ENCODE measurements at places on chromosomes 16 and 17.
A peak's percentile ranks its signal among the peaks of the same experiment; 100 is the strongest.

DNA sequence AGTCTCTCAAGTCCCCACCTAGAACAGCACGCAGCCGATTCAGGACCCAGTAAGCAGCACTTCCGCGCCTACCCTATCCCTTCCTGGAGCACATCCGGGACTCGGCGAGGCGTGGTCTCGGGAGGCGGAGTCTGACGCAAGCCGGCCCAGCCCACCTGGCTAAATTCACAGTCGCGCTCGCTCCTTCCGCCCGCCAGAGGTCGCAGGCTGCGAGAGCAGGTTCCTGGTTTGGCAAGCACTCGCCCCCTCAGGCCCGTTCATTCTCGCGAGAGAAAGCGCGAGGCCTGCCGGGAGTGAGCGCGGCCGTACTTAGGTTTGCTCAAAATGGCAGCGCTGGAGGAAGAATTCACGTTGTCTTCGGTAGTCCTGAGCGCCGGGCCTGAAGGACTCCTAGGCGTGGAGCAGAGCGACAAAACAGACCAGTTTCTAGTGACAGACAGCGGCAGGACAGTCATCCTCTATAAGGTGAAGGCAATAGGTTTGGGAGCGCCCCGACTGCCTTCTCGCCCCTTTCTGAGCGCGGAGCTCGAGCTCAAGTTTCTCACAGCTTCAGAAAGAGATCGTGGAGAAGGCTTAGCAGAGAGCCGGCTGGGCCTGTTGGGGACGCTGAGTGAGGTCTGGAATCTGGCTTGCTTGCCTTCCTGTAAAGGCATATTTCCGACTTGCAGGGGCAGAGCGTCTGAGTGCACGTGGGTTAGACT, at the start of gene NOL11:
TSS of gene NOL11 (plus strand) at position 313 of the 701 bp plus-strand sequence. CDS start at position 325, 12 bp downstream.
- peak; percentile 98 for DNase-seq

GRCh38 chr17:43702637-43703036, 40.9 kb upstream of the MEOX1 start:
- DNase-seq = peak; percentile 73

- DNase-seq = no peak
These were observed 45.4 kb upstream of the PSMD11 start for GRCh38 chr17:32398946-32399345.

- DNase-seq = no peak
These were observed 7.6 kb downstream of the ATXN1L start for GRCh38 chr16:71853413-71853812.

GRCh38 chr17:63917646-63918045, 993 bp downstream of the GH1 start:
- no peak for DNase-seq

DNA sequence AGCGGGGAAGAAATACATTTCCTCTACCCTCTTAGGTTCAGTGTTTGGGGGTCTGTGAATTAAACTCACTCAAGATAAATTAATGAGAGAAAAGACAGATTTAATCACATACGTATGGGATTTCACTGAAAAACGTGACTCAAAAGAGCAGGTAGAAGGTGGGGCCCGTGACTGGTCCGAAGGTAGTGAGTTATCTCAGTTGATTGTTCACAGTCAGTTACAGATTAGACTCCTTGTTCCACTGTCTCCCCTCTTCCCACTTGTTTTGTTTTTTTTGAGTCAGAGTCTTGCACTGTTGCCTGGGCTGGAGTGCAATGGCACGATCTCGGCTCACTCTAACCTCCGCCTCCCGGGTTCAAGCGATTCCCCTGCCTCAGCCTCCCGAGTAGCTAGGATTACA, 301.2 kb downstream of the SEC14L1 start:
- no peak for DNase-seq

DNA sequence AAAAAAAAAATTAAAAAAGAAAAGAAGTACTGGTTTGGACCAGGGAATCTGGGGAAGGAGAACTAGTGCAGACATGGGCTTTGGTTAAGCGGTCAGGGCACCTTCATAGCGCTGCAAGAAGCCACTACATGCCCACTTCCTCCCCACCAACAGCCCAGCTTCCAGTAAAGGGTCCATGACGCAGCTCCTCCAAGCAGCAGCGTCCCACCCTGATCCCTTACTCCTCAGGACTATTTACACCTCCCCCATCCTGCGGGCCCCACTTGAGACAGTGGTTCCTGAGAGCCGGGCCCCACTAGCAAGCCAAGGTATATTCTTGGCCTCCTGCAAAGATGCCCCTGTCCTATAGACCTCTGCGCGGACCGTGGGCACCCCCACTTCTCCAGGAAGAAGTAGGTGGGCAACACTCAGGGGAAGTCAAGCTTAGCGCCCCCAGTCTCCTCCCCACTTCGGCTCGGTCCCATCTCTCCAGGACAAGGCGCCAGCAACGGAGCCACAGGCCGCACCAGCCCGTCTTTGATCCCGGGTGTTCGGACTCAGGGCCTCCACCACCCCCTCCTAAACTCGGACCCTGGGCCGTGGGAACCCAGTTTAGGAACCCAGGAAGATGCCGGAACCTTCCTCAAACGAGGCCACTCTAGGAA, 913 bp upstream of the PRR14 start:
- no peak for DNase-seq

- peak; percentile 42 for DNase-seq
These were observed at the start of gene USP43 for GRCh38 chr17:9644910-9645751. Gene USP43, plus strand, starts transcription at chr17:9645517. Its CDS starts 116 bp downstream, at chr17:9645633.

GRCh38 chr17:19897903-19898302, 30.2 kb upstream of the ULK2 start:
- no peak for DNase-seq

- DNase-seq = no peak
These were observed 27.3 kb downstream of the KDM8 start for GRCh38 chr16:27230562-27231001.

GRCh38 chr17:73957564-73957963, 245.9 kb upstream of the RPL38 start:
- no peak for DNase-seq

DNA sequence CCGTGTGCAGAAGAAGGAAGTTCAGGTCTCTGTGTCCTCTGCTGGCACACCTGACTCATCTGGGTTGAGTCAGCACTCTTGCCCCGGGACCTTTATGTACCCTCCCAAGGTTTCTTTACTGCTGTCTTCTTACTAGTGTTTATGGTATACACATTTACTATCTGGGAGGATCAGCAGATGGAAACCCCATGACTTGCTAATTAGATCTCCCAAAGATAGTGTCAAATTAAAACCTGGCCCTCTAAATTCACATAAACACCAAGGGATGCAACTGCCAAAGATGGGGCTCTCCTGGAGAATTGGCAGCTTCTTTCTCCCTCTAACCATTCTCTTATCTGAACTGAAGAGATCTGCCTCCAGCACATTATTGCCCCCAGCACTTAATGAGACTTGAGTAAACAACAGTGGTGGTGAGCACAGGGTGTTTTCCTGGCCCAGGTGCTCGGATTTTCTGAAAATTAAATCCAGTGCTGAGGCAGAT, 718.1 kb upstream of the SOX9 start:
- DNase-seq = peak; percentile 71

GRCh38 chr16:50640391-50640790, 40.7 kb downstream of the SNX20 start:
- no peak for DNase-seq

DNA sequence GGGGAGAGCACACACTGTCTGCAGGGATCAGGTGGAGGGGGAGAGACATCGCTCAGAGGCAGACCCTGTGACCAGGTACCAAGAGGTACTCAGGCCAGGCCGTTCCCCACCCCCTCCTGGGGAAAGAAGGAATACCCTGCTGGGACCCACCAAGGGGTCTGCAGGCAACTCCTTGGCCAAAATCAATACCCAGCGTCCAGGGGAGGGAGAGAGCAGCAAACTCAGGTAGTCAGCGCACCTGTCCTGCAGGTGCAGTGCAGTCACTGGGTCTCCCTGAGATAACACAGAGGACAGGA, 57.5 kb upstream of the DOC2B start:
- no peak for DNase-seq

DNA sequence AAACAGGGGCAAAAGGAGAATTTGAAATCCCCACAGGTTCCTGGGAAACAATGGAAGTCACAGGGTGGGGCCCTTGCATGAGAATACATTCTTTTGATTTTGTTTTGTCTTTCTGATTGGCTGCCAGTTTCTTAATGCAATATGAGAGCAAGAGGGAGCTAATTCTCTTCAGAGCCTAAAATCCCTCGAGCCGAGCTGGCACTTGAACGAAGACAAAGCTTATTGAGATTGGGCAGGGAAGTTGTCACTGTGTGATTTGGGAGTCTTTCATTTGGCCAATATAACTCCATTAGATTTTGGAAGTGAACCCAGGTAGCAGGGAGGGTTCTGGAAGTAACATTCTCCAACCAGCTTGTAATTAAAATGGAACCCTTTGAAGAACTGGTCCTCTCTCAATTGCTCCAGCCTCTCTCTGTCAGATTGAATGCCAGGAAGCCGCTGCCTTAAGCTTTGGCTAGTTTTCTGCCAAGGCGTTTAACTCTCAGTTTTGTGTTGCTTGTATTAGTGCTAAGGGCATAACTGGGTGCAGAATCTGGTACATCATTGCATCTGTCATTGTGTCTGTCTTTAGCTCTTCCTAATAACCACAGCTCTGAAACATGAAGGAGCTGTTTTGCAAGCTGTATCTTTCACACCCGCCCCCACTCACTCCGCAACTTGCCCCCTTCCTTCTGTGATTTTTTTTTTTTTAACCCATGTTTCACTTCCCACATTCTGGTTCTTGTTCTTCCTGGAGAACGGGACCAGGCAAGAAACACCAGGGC, 272.0 kb downstream of the MAF start:
- peak; percentile 9 for DNase-seq

DNA sequence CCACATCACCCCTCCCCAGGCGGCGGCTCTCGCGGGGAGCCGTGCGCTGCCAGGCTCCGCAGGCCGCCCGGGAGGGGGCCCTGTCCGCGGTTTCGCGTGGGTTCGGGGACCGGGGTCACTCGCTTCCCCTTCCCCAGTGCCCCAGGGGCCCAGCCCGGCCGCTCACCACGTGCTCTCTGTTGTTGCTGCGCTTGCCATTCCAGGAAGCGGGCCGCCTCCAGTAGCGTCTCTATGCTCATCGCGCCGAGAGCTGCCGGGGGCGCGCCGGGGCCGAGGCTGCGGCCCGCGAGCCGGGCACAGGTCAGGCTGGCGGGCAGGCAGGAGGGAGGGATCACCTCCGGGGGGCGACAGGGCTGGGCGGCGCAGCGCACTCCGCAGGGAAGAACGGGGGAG, 390 bp downstream of the MNT start:
- peak; percentile 41 for DNase-seq

- no peak for DNase-seq
These were observed 55.7 kb downstream of the GOSR1 start for GRCh38 chr17:30532871-30533270.

GRCh38 chr17:55351226-55351625, 70.4 kb downstream of the MMD start:
- DNase-seq = no peak

GRCh38 chr17:29089601-29090044, 46.7 kb downstream of the PIPOX start:
- DNase-seq = no peak

DNA sequence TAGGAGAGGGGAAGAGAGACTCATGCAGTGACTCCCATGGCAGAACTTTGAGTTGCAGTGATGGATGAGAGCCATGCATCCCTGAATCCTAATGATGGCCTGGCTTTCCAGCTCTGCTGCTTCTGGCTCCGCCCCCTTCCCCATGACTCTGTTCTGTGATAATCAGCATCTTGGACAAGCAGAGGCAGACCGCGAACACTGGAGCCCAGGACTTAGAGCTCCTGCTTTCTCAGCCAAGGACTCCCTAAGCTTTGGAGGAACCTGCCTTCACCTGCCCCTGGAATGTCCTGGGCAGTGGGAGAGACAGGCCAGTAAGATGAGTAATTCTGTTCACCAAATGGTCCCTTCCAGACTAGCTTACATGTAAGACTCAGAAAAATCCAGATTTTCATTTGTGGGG, 12.5 kb downstream of the CCDC92B start:
- DNase-seq = peak; percentile 44

DNA sequence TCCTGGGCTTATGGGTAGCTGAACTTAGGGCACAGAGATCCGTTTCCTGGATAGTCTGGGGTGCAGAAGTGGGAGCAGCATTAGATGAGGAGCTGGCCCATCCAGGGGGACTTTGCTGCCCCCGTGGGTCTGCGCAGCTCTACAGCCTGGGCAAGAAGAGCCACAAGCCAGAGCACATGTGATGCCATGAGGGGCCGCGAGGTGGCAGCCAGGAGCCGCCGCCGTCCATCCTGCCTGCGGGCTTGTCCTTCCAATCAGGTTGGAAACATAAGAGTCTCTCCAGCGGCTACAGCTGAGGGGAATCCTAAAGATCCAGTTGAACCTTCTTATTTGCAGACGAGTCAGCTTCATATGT, 21.9 kb downstream of the C1QTNF1 start:
- DNase-seq = peak; percentile 77

DNA sequence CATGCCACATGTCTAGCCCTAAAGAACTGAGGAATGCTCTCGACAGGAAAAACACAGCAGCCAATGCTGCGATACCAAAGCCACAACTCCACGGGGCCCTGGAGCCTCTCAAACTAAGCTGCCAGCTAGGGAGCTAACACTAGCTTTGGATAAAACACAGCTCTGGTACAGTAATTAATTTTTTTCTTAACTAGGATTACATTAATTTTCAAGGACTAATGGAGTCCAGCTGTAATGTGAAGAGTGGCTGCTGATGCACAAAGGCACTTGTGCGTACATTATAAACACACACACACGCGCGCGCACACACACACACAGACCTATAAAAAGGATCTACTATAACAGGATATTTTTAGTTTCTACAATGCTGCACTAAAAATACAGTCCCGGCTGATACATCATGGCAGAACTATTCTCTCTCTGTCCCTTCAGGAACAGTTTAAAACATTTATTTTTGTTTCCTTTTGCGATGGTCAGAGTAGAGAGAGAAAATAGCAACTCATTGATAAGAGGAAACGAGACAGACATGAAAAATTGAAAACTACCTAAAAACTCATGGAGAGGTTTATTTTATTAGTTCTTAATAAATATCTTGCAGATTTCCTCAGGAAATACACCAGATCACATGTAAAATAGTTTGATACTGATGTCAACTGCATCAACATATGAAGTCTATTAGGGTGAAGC, 88.5 kb downstream of the SMG6 start:
- no peak for DNase-seq

DNA sequence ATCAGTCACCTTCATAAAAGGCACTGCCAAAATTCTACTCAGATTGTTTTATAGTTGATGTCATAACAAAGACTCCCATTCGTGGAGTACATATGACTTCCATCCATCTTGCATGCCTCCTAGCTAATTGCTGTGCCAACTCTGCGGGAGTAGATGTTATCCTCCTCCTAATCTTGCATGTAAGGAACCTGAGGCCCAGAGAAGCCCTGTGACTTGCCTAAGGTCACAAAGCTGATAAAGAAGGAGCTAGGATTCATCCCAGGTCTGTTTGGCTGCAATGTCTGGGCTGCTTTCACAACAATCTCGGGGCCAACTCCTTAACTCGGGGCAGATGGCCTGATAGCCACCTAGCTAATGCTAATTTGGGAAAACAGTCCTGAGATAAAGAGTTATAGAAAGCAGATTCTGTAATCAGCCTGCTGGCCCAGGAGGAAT, 87.3 kb downstream of the YPEL2 start:
- DNase-seq = no peak

GRCh38 chr16:77594799-77595596, 127.3 kb upstream of the NUDT7 start:
- DNase-seq = no peak

- DNase-seq = peak; percentile 27
These were observed 3.9 kb downstream of the ACTG1 start for GRCh38 chr17:81508639-81509206.

- DNase-seq = no peak
These were observed 237.0 kb downstream of the CA10 start for GRCh38 chr17:51921500-51921899.

GRCh38 chr17:69179227-69179952, 37.7 kb upstream of the ABCA6 start:
- no peak for DNase-seq

- no peak for DNase-seq
These were observed 7.6 kb upstream of the TNRC6A start for GRCh38 chr16:24721830-24722238.

All from NCI-H2171 treated with DMSO at 0.1 percent for 48 hours (cell line).